ENCODE measurements at places on chromosomes 6 and 20. TPM values are rescaled to one million over a fixed set of nuclear protein-coding genes. Genes with fewer than 3 reads are reported as not detected.

The EBF4 gene
- total RNA-seq, result 7.5 TPM

The DLK2 gene
- total RNA-seq, result 0.22 TPM

The RNF217 gene
- 9.1 TPM for total RNA-seq

The PRR18 gene
- total RNA-seq, result not detected

The C20orf141 gene
- not detected for total RNA-seq

The SNX3 gene
- 143 TPM for total RNA-seq

The HDGFL1 gene
- total RNA-seq, result not detected

The RPP21 gene
- 41.7 TPM for total RNA-seq

The TCF21 gene
- 5.1 TPM for total RNA-seq

DNA sequence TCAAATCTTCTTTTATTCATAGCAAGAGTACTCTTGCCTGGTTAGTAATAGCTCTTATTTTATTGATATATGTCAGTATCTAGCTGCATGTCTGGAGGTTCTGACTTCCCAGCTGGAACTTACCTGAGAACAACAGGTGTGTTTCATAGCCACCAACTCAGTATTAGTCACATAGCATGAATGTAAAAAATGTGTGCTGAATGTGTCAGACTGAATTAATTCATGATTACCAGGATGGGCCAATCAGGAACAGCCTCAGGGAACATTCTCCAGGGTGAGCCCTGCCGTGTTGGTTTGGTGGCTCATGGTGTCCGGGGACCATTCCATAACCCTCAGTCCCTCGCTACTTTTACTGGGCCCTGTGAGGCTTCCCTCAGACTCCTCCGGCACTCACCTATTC, 99.7 kb downstream of the TULP4 start:
- DNase-seq, result no peak

DNA sequence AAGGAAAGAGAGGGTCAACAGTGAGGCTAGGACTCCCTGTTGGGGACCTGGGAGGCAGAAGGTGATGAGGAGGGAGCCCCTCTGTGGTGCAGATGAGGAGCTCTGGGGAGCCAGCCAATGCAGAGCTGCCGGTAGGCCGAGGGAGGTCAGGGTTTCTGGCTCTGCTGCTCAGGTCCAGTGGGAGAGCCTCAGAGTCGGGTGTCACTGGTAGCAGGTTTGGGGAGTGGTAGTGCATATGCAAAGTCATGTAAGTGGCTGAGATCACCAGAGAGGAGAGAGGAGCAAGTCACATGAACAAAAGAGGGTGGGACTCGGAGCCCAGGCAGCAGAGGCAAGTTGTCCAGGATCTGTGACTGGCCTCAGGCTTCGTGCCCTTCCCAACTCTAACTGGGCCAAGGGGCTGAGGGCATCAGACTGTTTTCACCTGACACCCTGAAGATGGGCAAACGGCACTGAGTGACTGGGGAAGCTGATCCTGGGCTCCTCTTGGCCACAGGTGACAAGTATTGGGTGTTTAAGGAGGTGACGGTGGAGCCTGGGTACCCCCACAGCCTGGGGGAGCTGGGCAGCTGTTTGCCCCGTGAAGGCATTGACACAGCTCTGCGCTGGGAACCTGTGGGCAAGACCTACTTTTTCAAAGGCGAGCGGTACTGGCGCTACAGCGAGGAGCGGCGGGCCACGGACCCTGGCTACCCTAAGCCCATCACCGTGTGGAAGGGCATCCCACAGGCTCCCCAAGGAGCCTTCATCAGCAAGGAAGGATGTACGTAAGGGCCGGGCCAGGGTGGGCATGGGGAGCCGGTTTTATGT, 6.6 kb downstream of the MMP24OS start:
- DNase-seq, result no peak

GRCh38 chr6:52162940-52163908, 23.0 kb upstream of the IL17A start:
- no peak for DNase-seq

- no peak for DNase-seq
These were observed 15.6 kb downstream of the SNRPC start for GRCh38 chr6:34772940-34773339.

DNA sequence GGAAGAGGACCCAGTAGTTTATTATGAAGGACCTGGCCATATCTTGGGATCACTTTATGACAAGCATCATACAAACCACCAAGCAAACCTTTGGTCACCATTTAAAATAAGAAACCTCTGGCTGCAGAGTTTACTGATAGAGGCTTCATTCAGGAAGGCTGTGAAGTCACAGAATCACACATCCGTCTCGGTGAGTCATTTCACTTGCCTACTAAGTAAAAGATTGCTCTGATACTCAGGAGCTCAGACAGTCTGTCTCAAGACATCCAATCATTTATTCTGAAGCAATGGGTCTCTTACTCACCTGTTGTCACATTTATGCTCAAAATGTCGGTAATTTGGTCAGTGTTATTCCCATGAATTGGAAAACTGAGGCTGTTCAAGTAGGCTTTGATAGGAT, 33.7 kb downstream of the ADGRF5 start:
- no peak for DNase-seq

- no peak for DNase-seq
These were observed 43.2 kb downstream of the SESN1 start for GRCh38 chr6:109051301-109052017.

- no peak for DNase-seq
These were observed 48.4 kb downstream of the RIOK1 start for GRCh38 chr6:7438011-7438410.

DNA sequence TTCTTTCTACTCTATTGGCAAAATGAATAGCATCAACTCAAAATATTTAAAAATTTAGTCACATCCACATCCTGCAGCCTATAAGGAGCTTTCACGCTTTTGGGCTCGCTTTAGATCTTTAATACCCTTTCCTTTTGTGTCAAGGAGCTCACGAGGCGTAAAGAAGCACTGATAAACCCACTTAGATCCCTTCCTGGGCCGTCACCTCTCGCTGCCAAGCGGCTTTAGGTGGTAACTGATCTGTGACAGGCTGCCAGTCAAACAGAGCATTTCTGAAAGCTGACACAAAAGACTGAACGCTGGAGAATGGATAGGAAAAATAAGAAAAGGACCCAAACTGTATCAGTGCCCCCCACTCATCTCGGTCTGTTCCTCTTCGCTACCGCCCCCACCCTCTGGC, 385.7 kb upstream of the MMS22L start:
- no peak for DNase-seq

DNA sequence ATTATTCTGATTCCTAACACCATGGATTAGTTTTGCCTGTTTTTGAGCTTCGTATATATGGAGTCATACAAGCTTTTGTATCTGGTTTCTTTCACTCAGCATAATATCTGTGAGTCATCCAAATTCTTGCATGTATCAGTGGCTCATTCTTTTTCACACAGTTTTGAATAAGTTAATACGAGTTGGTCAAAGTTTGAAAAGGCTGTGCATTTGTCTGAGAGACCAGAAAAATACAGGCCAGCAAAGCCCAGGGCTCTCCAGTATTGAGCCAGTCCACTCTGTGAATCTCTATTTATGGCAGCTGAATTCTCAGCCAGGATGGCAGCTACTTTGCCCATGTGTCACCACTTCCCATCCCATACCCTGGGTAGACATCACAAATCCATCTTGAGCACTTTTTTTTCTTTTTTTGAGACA, 7.2 kb upstream of the CHMP4B start:
- no peak for DNase-seq

DNA sequence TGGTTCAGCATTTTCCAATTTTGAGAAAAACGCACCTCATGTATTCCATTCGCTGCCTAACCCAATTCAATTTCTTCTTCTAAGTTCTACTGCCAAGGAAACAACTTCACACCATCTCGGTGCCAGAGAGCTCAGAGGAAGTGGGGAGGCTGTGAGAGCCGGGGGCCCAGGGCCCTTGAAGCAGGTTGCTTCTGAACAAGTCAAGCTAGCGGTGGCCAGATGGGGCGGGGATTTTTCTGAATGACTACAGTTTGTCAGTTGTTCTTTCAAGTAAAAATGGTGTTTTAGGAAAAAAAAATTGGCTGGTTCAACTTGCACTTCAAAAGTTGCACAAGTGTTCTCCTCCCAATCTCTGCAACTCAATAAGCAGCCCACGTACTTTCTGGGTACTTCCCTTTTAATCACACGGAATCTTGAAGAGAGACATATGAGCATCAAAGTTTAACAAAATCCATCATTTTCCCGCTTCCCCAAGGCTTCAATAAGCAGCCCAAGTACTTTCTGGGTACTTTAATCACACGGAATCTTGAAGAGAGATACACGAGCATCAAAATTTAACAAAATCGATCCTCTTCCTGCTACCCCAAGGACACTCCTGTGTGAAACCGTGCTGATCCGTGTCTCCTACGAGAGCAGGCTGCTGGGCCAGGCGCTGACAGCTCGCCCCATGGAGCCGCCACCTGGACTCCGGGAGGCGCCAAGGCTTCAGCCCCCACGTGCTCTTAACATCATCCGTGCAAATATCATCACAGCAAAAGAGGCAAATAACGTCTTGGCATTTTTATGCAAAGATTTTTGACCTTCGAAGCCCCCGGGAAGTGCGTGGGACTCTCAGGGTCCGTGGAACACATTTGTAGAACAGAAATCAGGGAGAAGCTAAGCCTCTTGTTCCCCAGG, 186.7 kb upstream of the PDE10A start:
- no peak for DNase-seq

- DNase-seq, result no peak
These were observed 39.6 kb downstream of the SLX4IP start for GRCh38 chr20:10474606-10475184.

DNA sequence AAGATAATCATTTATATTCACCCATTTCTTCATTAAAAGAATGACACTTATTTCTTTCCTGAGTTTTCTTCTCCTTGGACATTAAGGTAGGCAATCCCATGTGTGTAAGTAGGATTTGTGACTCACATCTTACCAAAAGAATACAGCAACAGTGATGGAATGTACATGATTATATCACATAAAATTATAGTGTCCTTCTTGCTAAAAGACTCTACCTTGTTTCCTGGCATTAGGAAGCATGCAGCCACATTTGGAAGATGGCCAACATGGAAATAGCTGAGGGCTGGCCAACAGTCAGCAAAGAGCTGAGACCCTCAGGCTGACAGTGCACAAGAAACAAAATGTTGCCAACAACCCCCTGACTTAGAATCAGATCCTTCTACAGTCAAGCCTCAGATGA, 327.9 kb upstream of the MARCKS start:
- no peak for DNase-seq

DNA sequence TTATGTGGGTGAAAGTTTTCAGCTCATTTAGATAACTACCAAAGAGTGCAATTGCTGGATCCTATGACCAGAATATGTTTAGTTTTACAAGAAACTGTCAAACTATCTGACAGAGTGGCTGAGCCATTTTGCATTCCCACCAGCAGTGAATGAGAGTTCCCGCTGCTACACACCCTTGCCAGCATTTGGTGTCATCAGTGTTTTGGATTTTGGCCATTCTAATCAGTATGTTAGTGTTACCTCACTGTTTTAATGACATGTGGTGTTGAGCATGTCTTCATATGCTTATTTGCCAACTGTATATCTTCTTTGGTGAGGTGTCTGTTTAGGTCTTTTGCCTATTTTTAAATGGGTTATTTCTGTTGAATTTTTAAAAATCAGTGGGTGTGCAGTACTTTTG, 120.9 kb downstream of the CFAP61 start:
- DNase-seq, result no peak

- DNase-seq, result no peak
These were observed 1.1 kb upstream of the PBOV1 start for GRCh38 chr6:138219398-138219797.

DNA sequence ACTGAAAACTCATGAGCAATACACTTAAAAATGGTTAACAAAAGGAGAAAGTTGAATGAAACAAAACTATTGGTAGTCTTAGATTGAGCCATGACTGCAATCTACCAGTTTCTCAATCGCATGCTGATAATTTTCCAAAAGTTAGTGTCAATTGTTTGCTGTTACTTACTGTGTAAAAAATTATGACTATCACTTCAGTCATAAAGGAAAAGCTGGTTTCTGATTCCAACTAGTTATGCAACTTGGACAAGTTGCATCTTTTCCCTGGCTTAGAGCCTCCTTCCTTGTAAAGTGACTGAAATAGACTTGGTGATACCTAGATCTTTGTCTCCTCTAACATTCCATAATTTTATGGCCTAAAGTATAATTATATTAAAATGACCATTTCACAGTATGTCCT, 88.3 kb upstream of the PAK5 start:
- no peak for DNase-seq

DNA sequence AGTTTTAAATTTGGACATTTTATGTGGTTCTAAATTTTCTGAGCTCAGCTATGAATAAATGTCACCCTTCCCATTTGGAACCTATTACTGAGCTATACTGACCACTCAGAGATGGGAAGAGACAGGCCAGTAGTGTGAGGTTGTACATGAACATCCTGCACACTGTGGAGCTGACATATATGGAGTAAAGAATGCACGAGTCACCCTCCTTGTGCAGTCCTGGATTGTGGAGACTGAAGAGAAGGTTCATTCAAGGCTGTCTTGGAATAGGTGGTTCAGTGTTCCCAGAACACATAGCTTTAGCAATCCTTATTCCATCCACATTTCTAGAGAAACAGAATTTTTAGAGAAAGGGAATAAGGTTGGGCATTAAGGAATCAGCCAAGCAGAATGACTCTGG, 50.3 kb upstream of the OGFRL1 start:
- no peak for DNase-seq

DNA sequence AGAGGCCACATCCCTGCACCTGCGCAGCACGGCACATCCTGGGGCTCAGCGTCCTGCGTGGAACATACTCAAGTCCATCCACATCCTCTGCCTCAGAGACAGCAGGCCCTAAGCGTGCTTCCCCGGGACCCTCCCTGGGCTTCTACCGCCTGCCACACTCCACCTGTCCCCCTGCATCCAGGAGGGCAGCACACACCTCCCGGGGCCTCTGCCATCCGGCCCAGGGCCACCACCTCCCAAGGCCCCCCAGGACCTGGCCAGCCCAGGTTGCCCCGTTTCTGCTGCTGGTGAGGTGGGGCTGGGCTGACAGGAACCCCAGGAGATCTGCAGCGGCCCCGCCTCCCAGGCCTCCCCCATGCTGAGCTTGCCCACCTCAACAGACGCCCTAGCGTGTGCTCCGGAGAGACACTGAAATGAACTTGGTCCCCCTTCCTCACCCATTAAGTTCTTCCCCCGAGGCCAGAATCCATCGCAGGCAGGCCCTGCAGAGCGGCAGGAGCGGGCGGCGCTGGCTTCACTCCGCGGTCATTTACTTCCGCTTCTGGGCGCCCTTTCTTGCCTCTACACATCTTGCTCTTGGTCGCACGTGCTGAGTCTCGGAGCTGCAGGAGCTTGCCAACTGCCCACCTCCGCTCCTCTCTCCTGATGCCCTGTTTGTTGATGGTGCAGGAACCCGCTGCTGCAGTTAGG, 235.3 kb downstream of the TAF4 start:
- no peak for DNase-seq

DNA sequence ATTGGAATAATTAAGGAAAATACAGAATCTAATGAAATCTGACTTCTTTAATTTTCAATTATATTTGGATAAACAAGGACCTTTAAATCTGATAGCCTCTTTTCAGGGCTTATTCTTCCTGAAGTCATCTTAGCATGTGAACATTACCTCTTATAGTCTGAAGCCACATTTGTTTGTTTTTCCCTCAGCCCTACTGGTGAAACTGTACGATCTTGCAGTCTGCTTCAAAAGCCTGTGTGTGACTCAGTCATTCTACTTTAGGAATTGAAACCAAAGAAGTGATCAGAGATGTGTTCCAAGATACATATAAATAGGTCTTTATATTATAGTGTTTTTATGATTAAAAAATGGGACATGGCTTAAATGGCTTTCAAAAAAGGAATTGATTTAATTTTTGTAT, 67.5 kb downstream of the MACROD2 start:
- no peak for DNase-seq

GRCh38 chr6:83758533-83758932, 49.6 kb upstream of the SNAP91 start:
- no peak for DNase-seq

Data from colonic mucosa (tissue), 4 donors.